ENCODE measurements at places on chromosomes 6 and 20. TPM values are rescaled to one million over a fixed set of nuclear protein-coding genes. Genes with fewer than 3 reads are reported as not detected.
A peak's percentile ranks its signal among the peaks of the same experiment; 100 is the strongest.

- DNase-seq = no peak
Measured at GRCh38 chr6:112030206-112030960, 23.5 kb upstream of the CCN6 start.

Gene POPDC3
- not detected for total RNA-seq

- DNase-seq = no peak
Measured at GRCh38 chr6:12200015-12200564, 90.1 kb upstream of the EDN1 start.

DNA sequence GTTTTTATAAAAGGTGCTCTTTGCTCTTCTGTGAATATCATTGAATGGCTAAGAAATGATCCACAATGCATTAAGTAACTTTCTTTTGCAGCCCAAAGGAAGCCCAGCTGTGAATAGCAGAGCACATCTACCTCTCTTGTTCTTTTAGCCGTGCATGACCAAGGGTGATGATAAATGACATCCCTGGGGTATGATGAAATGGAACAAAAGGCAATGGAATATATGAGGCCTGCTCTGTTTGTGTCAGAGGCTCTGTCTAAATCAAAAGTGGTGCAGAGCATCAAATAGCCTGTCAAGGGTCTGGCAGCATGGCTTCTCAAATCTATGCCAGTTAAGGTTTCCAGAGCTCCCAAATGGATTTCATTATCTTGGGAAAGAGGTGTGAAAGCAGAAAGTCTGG lies 362.6 kb upstream of the RNF217 start:
- DNase-seq = no peak

GRCh38 chr20:3661814-3662665 lies 1.2 kb downstream of the GFRA4 start:
- no peak for DNase-seq

- no peak for DNase-seq
Measured at GRCh38 chr6:63504777-63505384, 67.4 kb upstream of the LOC128125822 start.

GRCh38 chr6:105302617-105303128 lies 100.2 kb downstream of the PREP start:
- DNase-seq = no peak

DNA sequence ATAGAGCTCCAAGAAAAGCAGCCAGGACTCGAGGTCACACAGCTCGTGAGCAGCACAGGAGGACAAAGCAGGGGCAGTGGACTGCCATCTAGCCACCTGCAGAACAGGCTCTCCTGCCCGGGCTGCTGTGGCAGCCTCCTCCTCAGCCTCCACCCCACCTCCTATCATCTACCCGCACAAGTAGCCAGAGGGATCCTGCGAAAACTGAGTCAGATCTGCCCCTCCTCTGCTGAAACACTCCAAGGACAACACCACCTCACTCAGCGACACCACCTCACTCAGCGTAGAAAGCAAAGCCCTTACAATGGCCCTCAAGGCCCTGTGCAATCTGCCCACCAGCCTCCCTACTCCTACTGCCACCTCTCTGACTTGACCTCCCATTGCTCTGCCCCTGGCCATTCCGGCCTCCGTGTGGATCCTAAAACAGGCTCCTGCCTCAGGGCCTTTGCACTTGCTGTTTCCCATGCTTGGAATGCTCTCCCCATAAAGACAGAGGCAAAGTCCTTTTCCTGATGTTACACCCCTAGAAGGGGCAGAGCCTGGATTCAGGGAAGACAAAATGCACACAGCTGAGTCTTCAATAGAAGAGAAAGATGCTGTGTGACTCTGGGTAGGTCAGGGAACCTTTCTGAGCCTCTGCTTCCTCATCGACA lies 19.3 kb downstream of the PREX1 start:
- DNase-seq = no peak

GRCh38 chr20:49367113-49367512 lies 89.3 kb upstream of the ZNFX1 start:
- DNase-seq = no peak

- no peak for DNase-seq
Measured at GRCh38 chr6:99378636-99379035, 15.4 kb downstream of the COQ3 start.

DNA sequence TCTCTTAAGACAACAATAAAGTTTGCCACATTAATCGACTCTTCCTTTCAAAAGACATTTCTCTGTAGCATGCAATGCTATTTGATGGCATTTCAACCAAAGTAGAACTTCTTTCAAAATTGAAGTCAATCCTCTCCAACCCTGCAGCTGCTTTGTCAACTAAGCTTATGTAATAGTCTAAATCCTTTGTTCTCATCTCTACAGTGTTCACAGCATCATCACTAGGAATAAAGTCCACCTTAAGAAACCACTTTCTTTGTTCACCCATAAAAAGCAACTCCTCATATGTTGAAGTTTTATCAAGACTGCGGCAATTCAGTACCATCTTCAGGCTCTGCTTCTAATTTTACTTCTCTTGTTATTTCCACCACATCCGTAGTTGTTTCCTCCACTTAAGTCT lies 11.5 kb upstream of the BLOC1S5 start:
- DNase-seq = no peak

GRCh38 chr20:45320948-45321595 lies 13.0 kb upstream of the MATN4 start:
- DNase-seq = no peak

Gene SASH1
- 9.7 TPM for total RNA-seq

Gene SLC22A2
- not detected for total RNA-seq

Gene BEND3
- 1.7 TPM for total RNA-seq

DNA sequence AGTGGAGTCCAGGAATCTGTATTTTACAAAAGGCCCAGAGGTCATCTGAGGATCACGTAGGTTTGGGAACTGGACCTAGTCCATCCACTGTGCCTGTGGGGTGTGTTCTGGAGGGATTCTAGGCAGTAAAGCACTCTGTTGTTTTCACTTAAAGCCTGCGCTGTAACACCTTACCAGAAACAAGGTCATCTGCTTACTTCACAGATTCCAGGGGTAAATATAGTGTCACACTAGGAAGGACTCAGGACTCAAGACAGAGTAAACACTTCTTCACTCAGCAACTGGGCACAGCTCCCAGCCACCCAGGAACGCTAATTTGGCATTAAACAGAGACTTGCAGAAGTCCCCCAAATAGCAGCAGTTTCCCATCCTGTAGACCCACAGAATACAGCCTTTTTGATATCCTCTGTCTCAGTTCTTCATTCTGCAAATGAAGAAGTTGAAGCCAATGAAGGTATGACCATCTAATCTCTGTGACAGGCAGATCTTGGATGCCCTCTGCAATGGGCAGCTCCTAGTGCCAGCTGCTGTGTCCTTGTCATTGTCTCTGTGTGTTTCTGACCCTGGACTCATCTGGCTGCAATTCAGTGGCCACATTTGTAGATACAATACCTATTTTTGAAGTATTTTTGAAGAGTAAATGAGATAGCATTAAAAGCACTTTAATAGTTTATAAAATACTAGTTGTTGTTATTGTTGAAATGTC lies 129.1 kb downstream of the SLC24A3 start:
- no peak for DNase-seq

Gene RIPPLY2
- total RNA-seq = not detected

GRCh38 chr6:168152306-168152963 lies 73.4 kb upstream of the FRMD1 start:
- DNase-seq = peak; percentile 13

- DNase-seq = no peak
Measured at GRCh38 chr6:44474643-44475042, 87.1 kb downstream of the CDC5L start.

Gene FOXC1
- total RNA-seq = 0.09 TPM

GRCh38 chr20:33434434-33434833 lies 9.1 kb downstream of the SNTA1 start:
- no peak for DNase-seq

Gene DSP
- total RNA-seq = 74.7 TPM

DNA sequence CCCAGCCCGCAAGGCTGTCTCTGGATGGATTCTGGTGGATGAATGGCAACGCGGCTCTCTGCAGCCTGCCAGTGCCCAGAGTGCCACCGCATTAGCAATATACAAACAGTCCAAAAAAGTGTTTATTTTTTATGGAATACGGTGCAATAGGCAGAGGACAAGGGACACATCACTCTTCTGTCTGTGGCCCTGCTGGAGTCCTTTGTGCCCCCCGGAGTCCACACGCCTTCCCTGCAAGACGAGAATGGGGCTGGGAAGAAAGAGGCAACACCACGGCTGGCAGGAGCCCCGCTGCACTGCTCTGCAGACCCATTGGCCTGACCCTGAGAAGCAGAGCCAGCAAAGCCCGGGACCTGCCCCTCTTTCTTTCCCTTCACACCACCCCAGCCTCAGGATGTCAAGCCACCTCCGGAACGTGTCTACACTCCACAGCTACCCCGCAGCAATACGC lies 196.3 kb downstream of the SYNDIG1 start:
- DNase-seq = no peak

- DNase-seq = no peak
Measured at GRCh38 chr6:25233226-25233625, 45.9 kb upstream of the CARMIL1 start.

Gene ZBTB2
- 2.5 TPM for total RNA-seq

Measured in liver (tissue), 10 donors.